ENCODE measurements at places on chromosomes 13 and 19.

GRCh38 chr13:50224534-50224933 lies 209.3 kb downstream of the KCNRG start:
- no peak for DNase-seq

DNA sequence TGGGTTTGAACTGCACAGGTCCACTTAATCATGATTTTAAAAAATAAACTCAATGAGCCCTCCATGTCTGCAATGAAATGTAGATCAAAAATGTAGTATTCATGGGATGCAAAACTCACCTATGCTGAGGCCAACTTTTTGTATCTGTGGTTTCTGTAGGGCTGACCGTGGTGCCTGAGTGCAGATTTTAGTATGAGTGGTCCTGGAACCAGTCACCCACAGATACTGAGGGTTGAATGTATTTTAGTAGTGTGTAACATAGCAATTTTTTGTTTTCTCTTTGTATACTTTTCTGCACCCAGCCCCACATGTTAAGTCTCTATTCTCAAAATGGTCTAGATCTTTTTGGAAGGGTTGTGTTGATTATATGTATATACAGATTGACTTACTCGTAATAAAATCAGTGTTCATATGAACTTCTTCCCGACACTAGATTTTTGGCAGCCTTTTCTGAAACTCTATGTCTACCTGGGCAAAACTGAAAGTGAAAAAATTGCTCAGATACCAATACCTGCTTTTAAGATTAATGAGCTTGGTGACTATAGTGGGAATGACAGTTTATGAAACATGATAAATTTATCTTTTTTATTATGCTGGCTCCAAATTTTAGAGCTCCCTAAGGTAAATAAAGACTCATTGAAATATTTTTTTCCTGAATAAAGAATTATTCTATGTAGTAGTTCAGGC lies 51.6 kb downstream of the DNAJC15 start:
- no peak for DNase-seq

GRCh38 chr13:44573790-44574465 lies 2.2 kb downstream of the TSC22D1 start:
- no peak for DNase-seq

DNA sequence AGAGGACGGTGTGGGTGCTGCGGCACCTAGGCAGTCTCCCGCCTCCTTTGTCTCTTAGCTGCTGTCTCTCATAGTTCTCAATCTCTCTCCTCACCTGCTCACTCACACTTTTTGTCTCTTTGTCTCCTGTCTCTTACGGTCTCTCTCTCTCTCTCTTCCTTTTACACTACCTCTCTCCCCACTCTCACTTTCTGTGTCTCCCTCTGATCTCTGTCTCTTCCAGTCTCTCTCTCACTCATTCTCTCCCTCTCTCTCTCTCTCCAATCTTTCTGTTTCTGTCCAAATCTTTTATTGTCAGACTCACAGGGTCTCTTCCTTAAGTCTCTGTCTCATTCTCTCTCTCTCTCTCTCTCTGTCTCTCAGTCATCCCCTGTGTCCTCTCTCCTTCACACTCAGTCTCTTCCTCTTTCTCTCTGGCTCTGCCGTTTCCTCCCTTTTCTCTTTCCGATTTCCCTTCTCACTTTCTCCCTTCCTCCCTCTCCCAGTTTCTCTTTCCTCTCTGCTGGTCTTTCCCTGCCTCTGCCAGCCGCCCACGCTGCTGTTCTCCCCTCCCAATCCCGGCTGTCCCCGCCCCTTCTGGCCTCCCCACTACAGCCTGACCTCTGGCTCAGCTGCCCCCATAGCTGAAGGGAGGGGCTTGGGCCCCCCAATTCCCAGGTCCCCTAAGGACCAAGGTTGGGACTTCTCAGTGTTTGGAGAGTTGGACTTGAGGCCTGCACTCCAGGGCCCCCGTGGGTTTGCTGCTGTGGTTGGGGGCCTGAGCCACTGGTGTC lies at the start of gene PLEKHA4:
TSS of gene PLEKHA4 (minus strand) at position 504 of the 773 bp plus-strand sequence. CDS start 997 bp downstream, outside the sequence.
- DNase-seq, result no peak

GRCh38 chr19:46844067-46844489 lies 6.6 kb downstream of the AP2S1 start:
- DNase-seq, result no peak

DNA sequence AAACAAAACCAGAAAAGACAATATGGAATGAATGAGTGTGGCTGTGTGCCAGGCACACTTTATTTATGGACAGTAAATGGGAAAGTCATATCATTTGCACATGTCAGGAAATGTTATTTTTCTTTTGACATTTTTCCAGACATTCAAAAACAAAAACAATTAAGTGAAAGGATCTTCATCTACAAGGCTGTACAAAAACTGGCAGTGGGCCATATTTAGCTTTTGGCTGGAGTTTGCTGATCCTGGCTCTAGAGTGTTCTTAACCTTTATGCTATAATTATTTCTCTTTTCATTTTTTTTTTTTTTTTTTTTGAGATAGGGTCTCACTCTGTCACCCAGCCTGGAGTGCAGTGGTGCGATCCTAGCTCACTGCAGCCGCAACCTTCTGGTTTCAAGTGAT lies 6.5 kb upstream of the TNFSF9 start:
- DNase-seq, result no peak

- DNase-seq, result no peak
Observed at GRCh38 chr13:100208626-100209025, 119.7 kb downstream of the PCCA start.

Measured in NCI-H510A (cell line).